Astrocyte (in vitro differentiated cells and primary cell): ENCODE measurements at places on chromosomes 3 and 15. TPM values are rescaled to one million over a fixed set of nuclear protein-coding genes. Genes with fewer than 3 reads are reported as not detected.

The SLC2A2 gene
- total RNA-seq: not detected in 2 replicates

The HYAL1 gene
- total RNA-seq: 0.27 and 0.46 TPM in 2 replicates

The TP63 gene
- total RNA-seq: 0.94 and 1.1 TPM in 2 replicates

The KCNH8 gene
- total RNA-seq: 0.10 and 0.45 TPM in 2 replicates

The ELL3 gene
- 3.2 and 3.8 TPM in 2 replicates for total RNA-seq

The CLDN16 gene
- total RNA-seq: 0.24 and 0.50 TPM in 2 replicates

The HSPBAP1 gene
- total RNA-seq: 4.1 and 4.3 TPM in 2 replicates

The NLGN1 gene
- total RNA-seq: 0.91 and 1.2 TPM in 2 replicates

The HEXA gene
- 145 and 178 TPM in 2 replicates for total RNA-seq

The HPS3 gene
- total RNA-seq: 10.3 and 10.9 TPM in 2 replicates

The SPINK8 gene
- not detected in 2 replicates for total RNA-seq

The OGG1 gene
- total RNA-seq: 15.3 and 17.9 TPM in 2 replicates

The CCDC191 gene
- total RNA-seq: 2.5 and 3.1 TPM in 2 replicates

The MRPS25 gene
- 32.9 and 38.9 TPM in 2 replicates for total RNA-seq

The SMCO1 gene
- total RNA-seq: not detected in 2 replicates

The ROPN1 gene
- not detected in 2 replicates for total RNA-seq

The MASP1 gene
- total RNA-seq: 0.62 and 0.79 TPM in 2 replicates

The HAPLN3 gene
- 6.8 and 8.2 TPM in 2 replicates for total RNA-seq

The CLSTN2 gene
- total RNA-seq: 80.9 and 85.0 TPM in 2 replicates

The GPX1 gene
- 208 and 268 TPM in 2 replicates for total RNA-seq

The SAXO2 gene
- 1.1 and 1.2 TPM in 2 replicates for total RNA-seq

The PYGO1 gene
- 4.6 and 5.5 TPM in 2 replicates for total RNA-seq

The MUC20 gene
- total RNA-seq: 0.41 TPM in 1 of 2 replicates, not detected in the other

The TFG gene
- 154 and 155 TPM in 2 replicates for total RNA-seq

The DPH6 gene
- 6.9 and 7.6 TPM in 2 replicates for total RNA-seq
